ENCODE measurements at places on chromosomes 2 and 18.

- no peak for DNase-seq
These were observed 558.7 kb upstream of the LRRTM1 start for GRCh38 chr2:80863147-80863714.

DNA sequence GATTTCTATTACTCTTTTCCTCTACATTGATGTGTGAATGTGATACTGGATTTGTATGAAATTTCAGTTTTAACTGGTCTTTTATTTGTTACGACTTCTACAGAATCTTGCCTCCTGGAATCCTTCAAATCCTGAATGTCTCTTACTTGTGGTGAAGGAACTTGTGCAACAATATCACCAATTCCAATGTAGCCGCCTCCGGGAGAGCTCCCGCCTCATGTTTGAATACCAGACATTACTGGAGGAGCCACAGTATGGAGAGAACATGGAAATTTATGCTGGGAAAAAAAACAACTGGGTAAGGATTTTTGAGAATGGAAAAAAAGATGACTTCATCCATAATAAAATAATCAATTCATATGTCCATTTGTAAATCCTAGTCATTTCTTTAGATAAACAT lies 134.6 kb downstream of the BABAM2 start:
- no peak for DNase-seq

GRCh38 chr18:37452682-37453385 lies 112.8 kb downstream of the CELF4 start:
- no peak for DNase-seq

GRCh38 chr2:136809998-136810397 lies 44.7 kb downstream of the THSD7B start:
- no peak for DNase-seq

GRCh38 chr2:189624648-189625355 lies 36.5 kb upstream of the ASNSD1 start:
- DNase-seq = no peak

DNA sequence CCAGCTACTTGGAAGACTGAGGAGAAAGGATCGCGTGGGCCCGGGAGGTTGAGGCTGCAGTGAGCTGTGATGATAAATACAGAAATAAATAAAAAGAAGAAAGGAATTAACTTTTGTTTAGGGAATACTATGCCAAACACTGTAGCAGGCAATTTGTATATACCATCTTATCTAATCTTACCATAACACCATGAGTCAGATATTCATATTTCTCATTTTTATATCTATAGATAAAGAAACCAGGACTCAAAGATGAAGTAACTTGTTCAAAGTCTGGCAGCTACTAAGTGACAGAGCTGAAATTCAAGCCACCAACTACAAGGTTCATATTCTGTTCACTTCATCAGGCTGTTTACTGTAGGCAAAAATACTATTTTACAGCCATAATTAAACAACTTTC lies 119.2 kb upstream of the SLC39A10 start:
- no peak for DNase-seq

- DNase-seq = no peak
These were observed 127.6 kb upstream of the ITGA6 start for GRCh38 chr2:172299741-172300140.

- no peak for DNase-seq
These were observed 212.5 kb upstream of the TMEM200C start for GRCh38 chr18:6107794-6108193.

DNA sequence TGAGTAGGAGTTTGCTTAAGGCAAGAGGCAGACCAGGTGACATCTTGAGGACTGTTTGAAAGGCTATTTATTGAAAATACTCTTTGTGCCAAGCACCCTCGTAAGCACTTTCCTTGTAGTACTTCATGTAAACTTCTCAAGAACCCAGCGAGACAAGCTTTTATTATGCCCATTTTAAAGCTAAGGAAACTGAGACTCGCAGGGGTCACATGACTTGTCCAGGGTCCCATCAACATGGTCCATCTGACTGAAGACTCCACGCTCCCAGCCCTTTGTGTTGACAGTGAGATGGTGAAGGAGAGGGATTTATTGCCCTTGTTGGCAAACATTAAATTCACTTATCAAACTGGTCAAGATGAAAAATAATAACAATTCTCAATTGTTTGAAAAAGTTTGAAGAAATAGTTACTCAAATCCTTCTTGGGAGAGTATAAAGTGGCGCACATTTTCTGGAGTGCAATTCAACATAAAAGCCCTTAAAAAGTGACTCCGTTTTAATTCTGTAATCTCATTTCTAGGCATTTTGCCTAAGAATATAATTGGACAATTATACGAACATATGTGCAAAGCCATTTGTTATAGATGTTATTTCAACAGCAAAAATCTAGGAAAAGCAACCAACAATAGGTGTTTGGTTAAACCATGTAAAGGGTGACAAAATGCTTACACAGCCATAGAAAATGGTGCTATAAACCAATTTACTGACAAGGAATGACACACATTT lies 270.5 kb upstream of the NCKAP5 start:
- no peak for DNase-seq

- DNase-seq = no peak
These were observed 33.8 kb upstream of the TEX51 start for GRCh38 chr2:126864861-126865260.

Data from stimulated activated naive CD4-positive, alpha-beta T cell treated with Interleukin-2 at 50 U/mL for 16 hours (primary cell).